NCI-H1417 treated with DMSO at 0.1 percent for 48 hours (cell line): ENCODE measurements at places on chromosomes 1 and 21.
A peak's percentile ranks its signal among the peaks of the same experiment; 100 is the strongest.

GRCh38 chr1:89429062-89429461, 65.2 kb downstream of the GBP6 start:
- DNase-seq = no peak

DNA sequence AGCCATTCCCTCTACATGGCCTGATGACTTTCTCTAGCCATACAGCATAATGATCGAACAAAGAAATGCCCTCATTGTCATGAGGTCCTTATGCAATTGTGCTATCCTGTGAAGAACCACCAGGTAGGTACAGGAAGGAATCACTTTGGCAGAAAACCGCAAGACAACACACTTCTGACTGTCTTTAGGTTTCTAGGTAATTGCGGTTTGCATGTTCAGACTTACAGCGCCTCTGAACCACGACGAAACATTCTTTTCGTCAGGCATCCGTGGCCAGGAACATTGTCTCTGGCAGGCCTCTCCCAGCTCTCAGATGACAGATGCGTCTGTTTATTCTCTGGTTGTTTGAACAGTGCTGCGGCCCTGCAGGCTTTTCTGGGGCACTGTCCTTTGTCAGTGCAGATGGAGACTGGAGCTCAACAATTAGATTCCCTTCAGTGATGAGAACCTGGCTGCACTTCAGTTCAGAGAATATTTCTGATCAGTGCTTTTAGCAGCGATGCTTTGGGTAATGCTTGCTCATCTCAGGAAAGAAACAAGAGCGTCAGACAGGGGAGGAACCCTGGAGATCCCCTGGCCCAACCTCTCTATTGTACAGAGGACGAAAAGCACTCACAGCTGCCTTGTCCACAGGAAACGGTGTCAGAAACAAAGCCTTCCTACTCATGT, 63.4 kb downstream of the B3GALT5 start:
- peak; percentile 90 for DNase-seq

- no peak for DNase-seq
These were observed 161.8 kb downstream of the PCBP3 start for GRCh38 chr21:45805321-45805720.

DNA sequence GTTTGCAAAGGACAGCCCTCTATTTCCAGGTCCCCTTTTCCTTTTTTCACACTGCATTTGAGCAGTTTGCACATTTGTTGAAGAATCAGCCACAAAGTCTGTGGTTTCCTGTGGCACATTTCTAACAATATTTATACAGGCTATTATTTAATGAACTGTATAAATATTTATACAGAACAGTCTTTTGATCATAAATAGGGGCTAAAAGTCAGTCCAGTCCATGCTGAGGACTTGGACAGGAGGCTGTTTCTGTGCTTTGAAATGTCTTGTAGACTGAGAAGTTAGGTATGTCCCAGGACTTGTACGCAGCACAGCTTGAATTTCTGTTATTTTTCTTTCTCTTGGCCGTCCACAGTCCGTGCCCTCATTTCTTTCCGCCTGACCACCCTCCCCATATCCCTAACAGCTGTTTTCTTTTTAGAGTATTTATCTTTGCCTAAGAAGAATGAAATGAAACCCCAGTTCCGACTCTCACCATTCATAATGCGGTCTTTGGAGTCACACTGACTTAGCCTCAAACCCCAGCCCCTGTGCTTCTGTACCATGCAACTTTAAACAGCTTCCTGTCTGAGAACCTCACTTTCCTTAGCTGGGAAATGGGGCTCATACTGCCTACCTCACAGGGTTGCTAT, 19.7 kb downstream of the FGGY start:
- DNase-seq = no peak

GRCh38 chr1:117146575-117147340, 25.2 kb upstream of the TRIM45 start:
- no peak for DNase-seq

DNA sequence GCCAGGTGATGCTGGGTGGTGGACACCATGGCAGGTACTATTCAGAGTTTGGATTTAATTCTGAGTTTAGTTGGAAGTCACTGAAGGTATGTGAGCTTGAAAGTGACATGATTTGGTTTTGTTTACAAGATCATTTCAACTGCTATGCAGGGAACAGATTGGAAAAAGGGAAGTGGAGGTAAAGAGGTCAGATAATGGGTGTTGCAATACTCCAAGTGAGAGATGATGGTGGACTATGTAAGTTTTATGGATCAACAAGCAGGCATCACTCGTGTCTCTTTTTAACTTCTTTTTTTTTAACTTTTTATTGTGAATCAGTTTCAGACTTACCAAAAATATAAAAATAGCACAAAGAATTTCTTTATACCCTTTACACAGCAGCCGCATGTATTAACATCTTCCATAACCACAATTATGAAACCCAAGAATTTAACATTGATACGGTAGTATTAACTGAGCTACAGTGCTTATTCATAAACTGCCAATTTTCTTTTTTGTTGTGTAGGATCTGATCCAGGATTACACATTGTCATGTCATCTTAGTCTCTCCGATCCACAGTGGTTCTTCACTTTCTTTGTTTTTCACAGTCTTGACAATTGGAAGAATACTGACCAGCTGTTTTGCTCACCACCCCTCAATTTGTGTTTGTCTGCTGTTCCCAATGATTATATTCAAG, 24.9 kb upstream of the NHLH2 start:
- no peak for DNase-seq

DNA sequence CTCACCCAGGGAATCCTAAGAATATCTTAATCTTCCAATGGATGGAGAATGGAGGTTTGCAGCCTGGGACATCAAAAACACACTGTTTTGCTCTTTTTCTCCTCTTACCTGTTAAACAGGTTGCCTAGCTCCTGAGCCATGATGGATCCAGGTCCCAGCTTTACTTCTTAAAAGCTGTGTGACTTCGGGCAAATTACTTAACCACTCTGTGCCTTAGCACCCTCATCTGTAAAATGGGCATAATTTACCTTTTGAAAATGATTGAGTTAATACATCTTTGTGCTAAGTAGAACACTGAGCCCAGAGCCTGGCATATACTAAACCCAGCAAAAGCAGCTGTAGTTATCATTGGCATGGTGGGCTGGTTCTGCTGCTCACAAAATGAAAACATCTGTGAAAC, 10.2 kb downstream of the COQ8A start:
- DNase-seq = no peak

- DNase-seq = no peak
These were observed 61.5 kb upstream of the TIAM1 start for GRCh38 chr21:31405604-31406003.

GRCh38 chr1:33228935-33229487, 27.3 kb upstream of the ZNF362 start:
- DNase-seq = no peak

- DNase-seq = no peak
These were observed 718.3 kb upstream of the PTBP2 start for GRCh38 chr1:96002969-96003964.

GRCh38 chr1:225652729-225653462, at the start of gene ENAH:
Gene ENAH, minus strand, starts transcription at chr1:225653123. Its CDS starts 433 bp downstream, at chr1:225652690.
- DNase-seq = peak; percentile 45

- DNase-seq = no peak
These were observed 99.7 kb downstream of the GLIS1 start for GRCh38 chr1:53639251-53639763.

DNA sequence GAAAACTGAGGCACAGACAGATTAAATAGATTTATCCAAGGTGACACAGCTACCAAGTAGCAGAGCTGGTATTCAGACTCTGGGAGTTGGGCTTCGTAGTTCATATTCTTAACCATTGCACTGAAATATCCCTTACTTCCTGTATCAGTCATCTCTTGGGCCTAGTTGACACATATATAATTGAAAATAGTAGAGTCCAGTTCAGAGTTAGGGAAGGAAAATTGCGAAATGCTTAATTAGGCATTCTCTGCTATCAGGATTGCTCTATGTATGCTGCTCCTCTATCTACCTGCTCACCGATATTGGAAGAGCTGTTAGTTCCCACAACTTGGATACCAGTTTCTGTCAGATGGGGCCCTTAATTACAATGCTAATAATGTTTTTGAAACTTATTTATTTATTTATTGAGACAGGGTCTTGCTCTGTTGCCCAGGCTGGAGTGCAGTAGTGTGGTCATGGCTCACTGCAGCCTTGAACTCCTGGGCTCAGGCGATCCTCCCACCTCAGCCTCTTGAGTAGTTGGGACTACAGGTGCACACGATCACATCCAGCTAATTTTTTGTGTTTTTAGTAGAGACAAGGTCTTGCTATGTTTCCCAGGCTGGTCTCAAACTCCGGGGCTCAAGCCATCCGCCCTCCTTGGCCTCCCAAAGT, 8.2 kb downstream of the RCOR3 start:
- DNase-seq = no peak

- DNase-seq = no peak
These were observed 204.5 kb upstream of the HMCN1 start for GRCh38 chr1:185529673-185530072.

DNA sequence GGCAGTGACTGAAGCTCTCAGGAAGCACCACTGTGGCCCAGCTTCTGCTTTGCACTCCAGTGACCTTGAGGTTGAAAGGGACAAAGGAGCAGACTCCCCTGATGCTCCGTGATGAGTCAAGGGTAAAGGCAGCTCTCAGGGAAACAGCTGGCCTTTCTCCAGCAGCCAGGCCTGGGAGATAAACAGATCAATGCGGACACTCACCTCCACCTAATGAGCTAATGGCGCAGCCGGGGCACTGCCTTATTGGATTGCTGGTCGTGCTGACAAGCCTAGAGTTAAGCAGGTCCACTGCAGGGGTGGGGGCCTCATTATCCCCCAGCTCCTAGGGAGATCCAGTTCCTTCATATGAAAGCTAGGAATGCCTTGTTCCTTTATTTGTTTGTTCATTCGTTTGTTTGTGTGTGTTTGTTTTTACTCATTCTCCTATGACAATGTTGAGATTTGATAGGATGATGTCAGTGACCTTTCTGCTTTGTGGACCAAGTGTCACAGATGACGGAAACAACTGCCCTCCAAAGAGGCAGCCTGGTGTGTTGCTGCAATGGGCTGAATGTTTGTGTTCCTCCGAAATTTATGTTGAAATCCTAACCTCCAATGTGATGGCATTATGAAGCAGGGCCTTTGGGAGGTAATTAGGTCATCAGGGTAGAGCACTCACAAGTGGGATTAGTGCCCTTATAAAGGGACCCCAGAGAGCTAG, 141.4 kb upstream of the BEND5 start:
- DNase-seq = no peak

DNA sequence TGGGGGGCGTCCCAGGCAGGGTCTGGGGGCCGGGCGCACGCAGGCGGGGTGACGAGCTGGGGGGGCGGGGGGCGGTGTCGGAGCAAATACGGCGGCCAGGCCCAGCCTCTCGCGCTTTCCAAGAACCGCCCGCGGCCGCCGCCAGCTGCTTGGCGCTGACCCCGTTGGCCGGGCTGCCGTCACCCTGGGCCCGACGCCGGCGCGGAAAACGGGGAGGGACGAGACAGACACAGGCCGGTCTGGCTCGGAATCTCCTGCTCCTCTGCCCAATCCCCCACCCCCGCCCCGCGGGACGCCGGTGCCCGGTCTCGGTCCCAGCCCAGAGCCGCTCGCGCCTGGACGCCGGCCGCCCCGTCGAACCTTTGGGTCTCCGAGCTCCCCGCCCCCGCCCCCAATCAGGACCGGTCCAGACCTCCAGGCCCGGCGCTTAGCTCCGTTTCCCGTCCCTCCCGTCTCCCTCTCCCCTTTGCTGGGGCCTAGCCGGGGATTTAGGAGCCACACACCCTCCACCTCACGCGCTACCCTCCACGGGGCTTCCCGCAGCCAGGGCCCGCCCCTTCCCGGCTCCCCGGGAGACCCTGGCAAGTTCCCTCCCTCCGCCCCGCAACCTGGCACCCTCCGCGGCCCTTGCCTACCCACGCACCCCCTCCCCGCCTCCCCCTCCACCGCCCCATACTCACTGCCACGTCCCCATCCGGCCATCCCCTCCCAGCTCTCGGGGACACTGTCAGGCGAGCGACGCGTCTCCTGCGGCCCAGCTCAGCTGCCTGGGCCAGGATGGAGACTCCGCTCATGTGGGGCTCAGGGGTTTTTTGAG, 800 bp upstream of the MMP23B start:
- DNase-seq = no peak

DNA sequence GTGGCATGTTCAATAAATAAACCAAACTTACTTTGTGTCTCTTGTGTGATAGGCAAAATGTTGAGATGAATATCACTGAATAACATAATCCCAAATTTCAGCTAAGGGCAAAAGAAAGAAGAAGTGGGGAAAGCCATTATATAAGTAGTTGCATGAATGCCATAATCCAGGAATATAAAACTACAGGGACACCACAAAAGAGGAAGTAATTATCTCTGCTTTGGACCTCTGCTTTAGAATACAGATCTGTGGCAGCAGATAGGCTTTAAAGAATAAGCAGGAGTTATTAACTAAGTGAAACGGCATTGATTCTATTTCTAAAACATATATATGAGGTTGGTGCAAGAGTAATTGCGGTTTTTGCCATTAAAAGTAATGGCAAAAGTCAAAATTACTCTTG, 288.5 kb upstream of the SNX7 start:
- no peak for DNase-seq

GRCh38 chr1:74681449-74681848, 7.9 kb upstream of the ERICH3 start:
- no peak for DNase-seq

DNA sequence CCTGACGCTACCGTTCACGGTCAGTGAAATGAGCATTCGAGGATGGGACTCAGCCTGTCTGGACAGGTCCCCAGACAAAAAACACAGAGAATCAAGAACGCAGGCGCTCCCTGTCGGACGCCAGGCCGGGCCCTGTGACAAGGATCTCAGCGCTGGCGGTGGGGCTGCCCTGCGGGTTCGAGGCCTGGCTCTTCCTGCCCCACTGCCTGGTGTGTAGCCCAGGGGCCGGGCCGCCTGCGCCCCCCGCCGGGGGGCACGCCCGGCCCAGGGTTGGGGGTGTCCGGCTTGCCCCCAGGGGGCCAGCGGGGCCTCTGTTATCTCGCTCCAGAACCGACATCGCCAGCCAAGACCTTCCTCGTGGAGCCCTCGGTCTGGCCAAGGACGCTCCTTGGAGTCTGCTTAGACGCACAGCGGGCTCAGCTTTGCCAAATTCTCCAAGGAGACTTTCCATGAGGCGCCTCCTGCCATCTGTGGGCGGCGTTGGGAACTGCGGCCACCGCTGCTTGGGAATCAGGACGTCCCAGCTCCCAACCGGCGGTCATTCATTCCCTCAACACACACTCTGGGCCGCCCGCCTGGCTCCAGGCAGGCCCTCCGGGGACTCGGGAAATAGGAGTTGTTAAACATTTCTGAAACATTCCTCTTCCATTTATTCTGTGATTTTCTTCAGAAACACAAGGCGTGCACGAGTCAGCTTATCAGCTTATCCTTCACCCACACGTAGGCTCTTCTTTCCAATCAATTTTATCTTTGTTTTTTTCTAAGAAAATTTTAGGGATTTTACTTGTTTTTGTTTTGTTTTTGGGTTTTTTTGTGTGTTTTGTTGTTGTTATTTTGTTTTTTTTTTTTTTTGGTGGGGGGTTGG, 11.3 kb upstream of the RIPK4 start:
- no peak for DNase-seq

DNA sequence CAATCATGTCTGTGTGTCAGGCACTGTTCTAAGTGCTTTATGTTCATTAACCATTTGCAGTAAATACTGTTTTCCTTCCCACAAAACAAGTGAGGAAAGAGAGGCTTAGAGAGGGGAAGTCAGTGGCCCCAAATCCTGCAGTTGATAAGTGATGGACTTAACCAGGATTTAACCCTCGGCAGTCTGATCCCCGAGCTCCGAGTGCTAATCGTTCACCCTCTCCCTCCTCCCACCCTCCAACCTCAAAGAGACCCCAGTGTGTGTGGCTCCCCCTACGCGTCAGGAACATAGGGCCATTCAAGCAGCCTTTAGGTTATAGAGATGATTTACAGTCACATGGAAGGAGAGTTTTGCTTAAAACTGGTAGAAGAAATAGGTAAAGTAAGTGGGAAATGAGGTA, 47.2 kb downstream of the SCCPDH start:
- no peak for DNase-seq
